ENCODE measurements at places on chromosomes 1 and 21.

DNA sequence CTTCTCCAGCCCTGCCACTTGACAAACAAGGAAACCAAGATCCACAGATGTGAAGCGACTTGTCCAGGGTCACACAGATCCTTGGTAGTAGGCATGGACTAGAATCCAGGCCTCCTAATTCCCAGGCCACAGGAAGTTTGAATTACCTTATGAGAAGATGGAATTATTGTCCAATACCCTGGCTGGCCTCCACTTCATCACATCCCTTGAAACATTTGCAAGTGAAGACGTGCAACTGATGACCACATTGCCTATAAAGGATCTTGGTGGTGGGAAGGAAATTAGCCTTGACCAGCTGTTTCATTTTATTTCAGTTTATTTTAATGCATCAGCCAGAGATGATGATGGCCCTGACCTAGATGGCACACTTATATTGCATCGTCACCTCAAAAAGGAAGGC, 165.8 kb upstream of the CAMK1G start:
- no peak for DNase-seq

DNA sequence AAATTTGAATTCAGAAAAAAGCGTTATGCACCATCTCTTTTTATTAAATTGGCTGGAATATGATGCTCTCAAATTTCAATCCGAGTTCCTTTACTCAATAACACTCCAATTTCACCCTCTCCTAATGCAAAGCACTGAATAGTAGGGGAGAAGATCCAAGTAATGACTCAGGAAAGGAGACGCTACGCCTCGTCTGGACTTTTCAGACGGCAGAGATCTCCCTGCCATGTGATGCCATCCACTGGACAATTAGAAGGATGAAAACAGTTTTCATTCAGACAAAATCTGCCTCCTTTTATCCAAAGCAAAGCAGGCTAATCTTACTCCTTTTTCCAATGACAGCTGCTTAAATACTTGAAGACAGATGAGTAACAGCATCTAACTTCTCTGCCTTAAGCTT, 242.4 kb upstream of the GREM2 start:
- DNase-seq = no peak

DNA sequence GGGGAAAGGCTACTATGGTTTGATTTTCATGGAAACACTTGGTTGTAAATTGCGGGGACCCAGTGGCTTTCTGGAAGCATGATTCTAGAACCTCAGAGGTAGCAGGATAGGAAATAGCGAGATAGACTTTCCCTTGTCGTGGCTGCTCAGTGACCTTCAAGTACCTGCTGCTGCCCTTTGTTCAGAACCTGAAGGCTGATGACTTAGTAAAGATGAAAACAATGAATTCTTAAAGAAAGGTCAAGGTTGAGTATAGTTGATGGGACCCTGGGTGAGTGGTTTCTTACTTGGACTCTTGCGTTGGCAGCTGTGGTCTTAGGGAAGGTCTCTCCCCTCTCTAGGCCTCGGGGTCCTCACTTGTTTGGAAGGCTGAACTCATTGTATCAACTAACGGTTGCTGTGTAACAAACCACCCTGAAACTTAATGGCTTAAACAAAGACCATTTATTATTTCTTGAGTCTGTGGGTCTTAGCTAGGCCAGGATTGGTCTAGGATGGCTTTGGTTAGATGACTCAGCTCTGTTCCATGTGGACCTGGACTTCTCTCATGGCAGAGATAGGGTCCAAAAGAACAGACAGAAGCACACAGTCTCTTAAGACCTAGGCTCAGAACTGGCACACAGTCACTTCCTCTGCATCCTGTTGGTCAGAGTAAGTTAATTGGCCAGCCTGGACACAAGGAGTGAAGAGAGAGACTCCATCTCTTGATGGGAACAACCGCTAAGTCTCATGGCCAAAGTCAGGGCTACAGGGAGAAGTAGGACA, 89.2 kb upstream of the SELENON start:
- DNase-seq = no peak

GRCh38 chr1:215731699-215732098, 164.6 kb downstream of the KCTD3 start:
- DNase-seq = no peak

DNA sequence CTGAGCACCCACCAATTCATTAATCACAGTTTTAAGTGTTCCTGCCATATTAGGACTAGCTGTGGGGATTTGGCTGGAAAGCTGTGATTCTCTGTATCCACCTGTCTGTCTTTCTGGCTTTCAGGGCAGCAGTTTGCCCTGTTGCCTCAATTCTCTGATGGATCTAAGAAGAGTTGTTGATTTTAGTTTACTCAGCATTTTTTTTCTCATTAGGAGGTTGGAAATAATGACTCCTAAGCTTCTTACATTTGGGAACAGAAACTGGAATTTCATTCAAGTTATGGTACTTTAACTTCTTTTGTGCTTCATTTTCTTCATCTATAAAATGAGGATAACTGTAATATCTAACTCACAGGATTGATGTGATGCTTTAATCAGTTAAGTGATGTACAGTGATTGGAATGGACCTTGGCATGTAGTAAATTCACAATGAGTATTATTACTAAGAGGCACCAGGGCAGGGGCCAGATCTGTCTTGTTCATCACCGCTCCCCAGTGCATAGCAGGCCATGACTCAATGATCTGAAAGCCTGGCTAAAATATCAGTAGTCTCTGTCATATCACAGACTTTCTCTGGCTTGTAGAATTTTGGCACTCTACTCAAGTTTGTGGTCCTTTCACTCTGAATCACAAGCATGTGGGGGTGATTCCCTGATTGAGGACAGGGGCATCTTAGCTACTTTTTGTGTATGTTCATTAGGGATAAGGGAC, 51.4 kb upstream of the GREM2 start:
- DNase-seq = no peak
